Activated T-cell treated with anti-CD3 and anti-CD28 coated beads, Interleukin-2, amount 50 U/mL, for 72 hours (primary cell): ENCODE measurements at places on chromosomes 2 and 18. TPM values are rescaled to one million over a fixed set of nuclear protein-coding genes. Genes with fewer than 3 reads are reported as not detected.

The ARID5A gene
- 424 TPM for total RNA-seq

The CDK15 gene
- not detected for total RNA-seq

The ALPP gene
- not detected for total RNA-seq

The CLEC4F gene
- total RNA-seq, result not detected

The SCN9A gene
- 0.12 TPM for total RNA-seq

The FRZB gene
- total RNA-seq, result not detected

The CEBPZ gene
- total RNA-seq, result 67.7 TPM

The SLC16A14 gene
- total RNA-seq, result 2.2 TPM

The ANO7 gene
- 0.72 TPM for total RNA-seq

The CAMKMT gene
- 26.5 TPM for total RNA-seq

The FTCDNL1 gene
- total RNA-seq, result 1.3 TPM

The TRAPPC12 gene
- total RNA-seq, result 85.4 TPM

The LYPD1 gene
- total RNA-seq, result not detected

The OST4 gene
- 260 TPM for total RNA-seq

The FAM237A gene
- not detected for total RNA-seq

The MAP3K20 gene
- 11.9 TPM for total RNA-seq

The RIT2 gene
- total RNA-seq, result not detected

The SPHKAP gene
- total RNA-seq, result not detected

The MXD1 gene
- 40.0 TPM for total RNA-seq

The CDH7 gene
- total RNA-seq, result not detected

The PER2 gene
- total RNA-seq, result 12.4 TPM

The TRPM8 gene
- total RNA-seq, result not detected

The UPP2 gene
- not detected for total RNA-seq

The PROM2 gene
- 0.39 TPM for total RNA-seq

The TTC32 gene
- total RNA-seq, result 39.2 TPM

The UGT1A4 gene
- not detected for total RNA-seq

The ZC3H6 gene
- 30.7 TPM for total RNA-seq

The RGPD5 gene
- total RNA-seq, result 53.2 TPM

The RAPGEF4 gene
- total RNA-seq, result 0.65 TPM

The INHA gene
- total RNA-seq, result not detected

The MC5R gene
- not detected for total RNA-seq

The MPHOSPH10 gene
- total RNA-seq, result 35.8 TPM

The CPO gene
- total RNA-seq, result 0.21 TPM

The PTPRN gene
- total RNA-seq, result 2.5 TPM

The SERPINB4 gene
- not detected for total RNA-seq

The ACMSD gene
- not detected for total RNA-seq

The TUBB8B gene
- not detected for total RNA-seq

The CPLX4 gene
- not detected for total RNA-seq

The UGT1A3 gene
- total RNA-seq, result not detected

The EPB41L3 gene
- total RNA-seq, result 4.9 TPM

The SLC9A4 gene
- total RNA-seq, result 0.14 TPM

The UGT1A9 gene
- total RNA-seq, result not detected

The OR6B2 gene
- not detected for total RNA-seq

The MOGAT1 gene
- not detected for total RNA-seq

The B3GNT7 gene
- 0.34 TPM for total RNA-seq

The CFAP221 gene
- not detected for total RNA-seq

The ACVR1C gene
- 2.3 TPM for total RNA-seq
